Common myeloid progenitor, CD34-positive (primary cell): ENCODE measurements at places on chromosomes 6 and 20.
A peak's percentile ranks its signal among the peaks of the same experiment; 100 is the strongest.

GRCh38 chr6:98047871-98048270, 764.9 kb upstream of the MMS22L start:
- DNase-seq: no peak

GRCh38 chr6:26157251-26158075, 70.2 kb downstream of the HFE start:
- DNase-seq: peak; percentile 99

- no peak for DNase-seq
These were observed 143.4 kb upstream of the EEF1E1 start for GRCh38 chr6:8245726-8246125.

DNA sequence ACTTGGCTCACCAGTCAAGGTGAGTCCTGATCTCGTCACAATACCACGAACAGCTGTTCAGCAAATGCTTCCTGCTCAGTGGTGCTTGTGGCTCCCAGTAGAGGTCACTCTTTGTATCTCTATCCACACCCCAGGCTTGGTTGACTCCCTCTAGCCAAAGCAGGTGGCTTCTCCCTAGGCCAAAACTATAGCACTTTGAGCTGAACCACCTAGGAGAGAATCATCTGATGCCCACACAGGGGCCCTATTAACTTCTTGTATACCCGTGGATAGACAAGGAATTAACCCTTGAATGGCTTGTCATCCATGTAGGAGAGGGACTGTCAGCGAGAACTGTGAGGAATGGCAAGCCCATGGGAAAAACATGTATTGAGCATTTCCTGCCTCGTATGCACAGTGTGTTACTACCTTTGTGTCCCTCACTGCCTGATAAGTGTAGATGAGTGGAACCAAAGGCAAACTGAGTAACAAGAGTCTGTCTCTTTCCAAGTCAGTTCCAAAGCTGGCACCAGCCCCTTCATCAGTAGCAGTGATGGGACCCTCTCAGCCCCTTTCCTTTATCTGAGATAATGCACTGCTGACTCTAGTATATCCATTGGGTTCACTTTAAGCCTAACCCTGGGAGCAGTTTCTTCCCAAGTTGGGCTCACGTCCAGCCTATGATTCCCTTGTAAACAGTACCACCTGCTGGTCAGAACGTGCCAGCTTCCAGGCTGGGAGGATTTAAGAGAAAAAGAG, 42.5 kb downstream of the EIF2S2 start:
- DNase-seq: peak; percentile 82

- DNase-seq: no peak
These were observed 55.6 kb downstream of the PTPRK start for GRCh38 chr6:128464790-128465189.

DNA sequence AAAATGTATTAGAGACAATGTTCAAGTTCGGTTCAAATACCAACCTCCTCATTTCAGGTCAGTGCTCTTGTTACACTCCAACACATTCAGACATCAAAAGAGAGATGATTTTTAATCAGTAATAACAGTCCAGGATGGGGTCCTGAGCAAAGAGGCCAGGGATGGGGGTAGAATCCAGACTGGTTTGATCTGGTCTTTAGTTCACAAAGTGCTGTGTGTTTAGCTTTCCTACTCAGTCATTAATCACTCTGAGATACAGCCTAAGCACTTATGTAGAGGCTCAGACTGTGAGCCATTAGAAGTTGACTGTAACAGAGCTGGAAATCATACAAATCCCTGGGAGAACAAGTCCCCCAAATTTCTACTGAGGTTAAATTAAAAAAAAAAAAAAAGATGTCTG, 241.6 kb downstream of the PTPRK start:
- no peak for DNase-seq

- DNase-seq: no peak
These were observed 637 bp downstream of the TRPC4AP start for GRCh38 chr20:35091816-35092523.

- DNase-seq: no peak
These were observed 55.4 kb upstream of the GATA5 start for GRCh38 chr20:62531046-62531838.

DNA sequence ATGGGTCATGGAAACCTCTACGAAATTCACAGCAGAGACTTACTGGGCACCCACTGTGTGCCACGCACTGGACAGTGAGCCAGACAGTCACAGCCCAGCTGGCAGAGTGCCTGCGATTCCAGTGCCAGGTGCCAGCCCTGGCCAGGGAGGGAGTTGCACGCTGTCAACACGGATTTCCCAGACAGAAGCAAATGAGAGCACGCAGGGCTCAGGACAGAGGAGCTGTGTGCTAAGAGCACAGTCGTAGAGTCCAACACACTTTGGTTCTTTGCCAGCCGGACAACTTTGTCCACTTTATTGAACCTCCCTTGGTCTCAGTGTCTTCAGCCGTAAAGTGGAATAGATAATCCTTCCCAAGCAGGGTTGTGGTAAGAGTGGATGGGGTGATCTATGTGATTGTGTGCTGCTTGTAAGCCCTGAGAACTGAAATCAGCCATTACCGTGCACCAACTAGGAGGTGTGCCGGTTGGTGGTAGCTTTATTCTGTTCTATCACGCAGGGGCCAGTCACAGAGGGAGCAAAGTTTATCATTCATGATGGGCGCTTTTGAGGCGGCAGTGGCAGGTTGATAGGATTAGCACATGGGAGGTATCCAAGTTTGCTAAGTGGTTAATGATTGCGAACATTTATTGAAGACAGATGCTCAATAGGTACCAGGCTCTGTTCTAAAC, 40.6 kb downstream of the SIRPA start:
- DNase-seq: no peak

DNA sequence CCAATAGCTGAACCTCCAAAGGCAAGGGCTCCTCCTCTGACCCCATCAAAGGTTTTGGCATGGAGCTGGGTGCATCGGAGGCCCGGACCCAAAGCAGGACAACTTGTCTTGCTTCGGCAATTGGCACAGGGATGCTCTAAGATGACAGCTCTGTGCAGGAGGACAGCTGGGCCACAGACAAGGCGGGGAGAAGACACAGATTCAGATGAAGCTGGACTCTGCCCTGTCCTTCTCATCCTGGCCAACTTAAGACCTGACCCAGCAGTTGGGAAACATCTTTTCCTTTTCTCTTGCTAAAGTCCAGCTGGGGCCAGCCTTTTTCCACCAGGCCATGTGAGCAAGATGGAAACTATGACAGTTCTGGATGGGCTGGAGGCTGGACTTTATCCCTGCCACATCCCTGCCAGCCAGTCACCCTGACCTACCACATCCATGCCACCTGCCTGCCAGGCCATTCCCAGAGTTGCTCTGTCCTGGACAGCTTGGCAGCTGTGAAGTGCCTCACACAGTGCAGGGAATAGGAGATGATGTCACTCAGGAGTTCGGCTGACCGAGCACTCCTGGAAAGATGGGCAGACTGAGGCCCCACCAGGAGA, 12.7 kb upstream of the PSMF1 start:
- DNase-seq: no peak

GRCh38 chr6:24272553-24272952, 85.3 kb downstream of the DCDC2 start:
- DNase-seq: no peak

GRCh38 chr6:140045116-140045515, 670.7 kb upstream of the CITED2 start:
- no peak for DNase-seq

DNA sequence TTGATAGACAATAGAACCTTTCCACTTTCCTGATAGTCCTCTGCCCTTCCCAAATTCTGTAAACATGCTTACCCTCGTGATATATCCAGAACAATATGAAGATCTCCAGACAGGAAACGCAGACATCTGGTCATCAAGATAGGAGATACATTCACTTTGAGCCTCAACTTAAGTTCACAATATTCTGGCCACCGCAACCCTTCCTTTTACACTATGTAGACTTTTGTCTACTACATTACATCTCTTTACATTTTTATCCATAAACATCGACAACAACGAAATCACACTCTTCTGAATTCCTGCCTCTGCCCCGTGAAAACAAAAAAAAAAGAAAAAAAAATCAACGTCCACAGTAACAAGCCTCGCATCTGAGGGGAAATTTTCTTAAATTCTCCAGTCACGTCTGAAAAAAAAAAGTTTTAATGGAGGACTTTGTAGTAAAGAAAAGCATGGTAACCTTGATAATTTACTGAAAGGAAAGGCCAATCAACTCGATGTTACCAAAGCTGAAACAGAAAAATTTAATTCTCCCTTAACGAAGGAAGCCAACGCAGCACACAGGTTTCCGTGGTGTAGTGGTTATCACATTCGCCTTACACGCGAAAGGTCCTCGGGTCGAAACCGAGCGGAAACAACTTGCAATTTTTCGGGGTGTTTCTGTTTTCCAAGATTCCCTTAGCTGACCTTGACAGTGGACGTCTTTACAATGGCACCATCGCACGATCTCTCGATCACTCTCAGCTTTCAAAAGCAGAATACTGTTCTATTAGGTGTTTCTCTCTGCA, 21.8 kb downstream of the POM121L2 start:
- DNase-seq: no peak
